ENCODE measurements at places on chromosomes 4 and X. TPM values are rescaled to one million over a fixed set of nuclear protein-coding genes. Genes with fewer than 3 reads are reported as not detected.

The SRPX gene
- total RNA-seq, result 118 TPM

The COL25A1 gene
- 0.49 TPM for total RNA-seq

The NKX6-1 gene
- total RNA-seq, result not detected

The KLHL34 gene
- total RNA-seq, result not detected

The RBM46 gene
- total RNA-seq, result not detected

DNA sequence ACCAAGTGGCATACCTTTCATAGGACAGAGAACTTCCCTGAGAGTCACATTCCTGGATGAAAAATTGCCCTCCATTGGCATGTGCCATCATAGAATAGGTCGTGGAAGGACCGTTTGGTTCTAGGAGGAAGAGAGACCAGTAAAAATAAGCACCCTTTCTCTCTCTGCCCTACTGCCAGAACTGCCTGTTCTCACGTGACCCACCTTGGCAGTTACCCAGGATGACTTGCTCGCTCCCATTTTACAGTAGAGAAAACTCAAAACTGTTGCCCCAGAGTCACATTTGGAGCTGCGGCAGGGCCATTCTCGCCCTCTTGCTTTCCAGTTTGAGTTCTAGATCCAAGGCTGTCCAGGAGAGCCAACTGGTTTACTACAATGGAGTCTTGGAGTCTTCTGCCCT, 1.1 kb upstream of the NLGN3 start:
- no peak for DNase-seq

GRCh38 chr4:128060121-128060698, 902 bp upstream of the LARP1B start:
- DNase-seq, result no peak

GRCh38 chr4:185540487-185541120, 5.3 kb upstream of the PDLIM3 start:
- DNase-seq, result no peak

GRCh38 chr4:65508168-65508567, 162.1 kb downstream of the EPHA5 start:
- no peak for DNase-seq

DNA sequence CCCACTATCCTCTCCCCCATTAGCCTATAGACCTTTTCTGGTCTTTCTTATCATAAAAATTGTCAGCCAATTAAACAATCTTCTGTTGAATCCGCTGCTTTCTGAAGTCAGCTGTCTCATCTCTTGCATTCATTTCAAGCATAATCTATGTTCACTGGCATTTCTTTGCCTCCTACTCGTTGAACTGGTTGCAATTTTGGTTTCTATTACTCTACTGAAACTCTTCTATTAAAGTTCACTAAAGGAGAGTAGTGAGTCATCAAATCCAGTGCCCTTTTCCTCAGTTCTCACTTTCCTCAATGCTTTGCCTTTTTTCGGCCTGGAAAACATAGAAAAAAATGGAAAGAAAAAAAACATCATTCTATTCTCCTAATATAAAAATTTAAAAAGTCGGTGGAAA, 23.9 kb upstream of the CXCL13 start:
- no peak for DNase-seq

- no peak for DNase-seq
Measured at GRCh38 chrX:149392921-149393320, 112.2 kb downstream of the IDS start.

- DNase-seq, result no peak
Measured at GRCh38 chr4:168979338-168979737, 30.7 kb downstream of the CBR4 start.

DNA sequence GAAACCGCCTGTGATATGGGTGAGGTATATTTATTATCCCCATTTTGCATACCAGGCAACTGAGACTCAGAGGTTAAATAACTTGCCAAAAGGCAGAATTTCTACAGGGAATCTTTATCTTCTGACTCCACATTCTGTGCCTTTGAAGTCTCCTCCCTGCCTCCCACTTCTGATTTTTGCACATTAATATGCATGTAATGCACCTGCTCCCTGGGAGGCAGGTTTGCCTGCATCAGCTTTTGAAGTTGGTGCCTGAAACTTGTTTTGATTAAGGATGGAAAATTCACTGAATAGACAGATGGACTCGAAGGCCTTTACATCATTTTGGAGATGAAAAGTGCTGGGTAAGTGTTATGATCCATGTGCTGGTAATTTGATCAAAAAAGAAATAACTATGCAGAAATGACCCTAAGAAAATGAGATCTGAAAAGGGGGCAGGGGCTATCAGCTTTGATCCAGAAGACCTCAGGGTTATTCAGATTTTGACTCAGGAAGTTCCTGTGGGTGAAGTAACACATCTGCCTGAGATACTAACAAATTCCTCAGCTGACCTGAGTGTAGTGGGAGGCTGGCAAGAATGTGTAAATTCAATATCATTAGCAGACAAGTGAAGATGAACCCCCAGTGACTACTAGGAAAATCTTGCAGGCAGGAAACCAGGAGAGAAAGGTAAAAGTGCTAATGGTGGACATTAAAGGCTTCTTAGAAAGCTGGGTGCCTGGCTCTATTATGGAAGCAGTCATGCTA, 167.5 kb upstream of the BOD1L1 start:
- no peak for DNase-seq

- DNase-seq, result no peak
Measured at GRCh38 chrX:103549916-103550315, 30.6 kb upstream of the RAB40A start.

DNA sequence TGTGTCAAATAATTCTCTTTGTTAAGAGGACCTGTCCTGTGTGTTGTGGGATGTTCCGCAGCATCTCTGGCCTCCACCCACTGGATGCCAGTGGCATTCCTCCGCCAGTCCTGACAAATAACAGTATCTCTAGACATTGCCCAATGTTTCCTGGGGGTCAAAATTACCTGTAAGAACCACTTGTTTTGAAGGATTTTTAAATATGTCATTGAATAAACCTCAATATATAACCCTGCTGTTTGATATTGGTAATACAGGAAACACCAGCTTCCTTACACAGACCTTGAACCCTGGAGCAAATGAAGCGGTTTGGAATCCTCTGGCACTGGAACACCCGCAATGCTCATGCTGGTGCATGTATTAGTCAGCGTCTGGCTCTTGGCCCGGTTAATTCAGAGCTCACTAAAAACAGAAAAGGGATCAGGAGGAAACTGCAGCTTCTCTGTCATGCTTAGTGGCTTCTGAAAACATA, 101.3 kb downstream of the TBL1X start:
- DNase-seq, result no peak

DNA sequence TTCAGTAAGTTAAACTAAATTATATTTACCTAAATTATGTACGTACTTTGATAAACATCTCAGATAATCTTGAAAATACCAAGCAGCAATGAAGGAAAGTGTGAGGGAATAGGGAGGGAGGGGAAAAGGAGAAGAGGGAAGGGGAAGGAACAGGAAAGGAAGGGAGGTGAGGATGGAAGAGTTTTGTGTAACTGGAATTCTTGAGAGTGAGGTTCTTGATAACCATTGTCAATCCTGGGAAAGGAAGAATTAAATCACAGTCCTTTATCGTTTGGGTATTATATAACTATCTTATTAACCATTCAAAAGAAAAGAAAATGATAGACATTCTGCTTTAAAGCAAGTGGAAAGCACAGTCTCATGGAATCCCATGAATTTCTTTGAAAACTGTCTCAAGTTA, 795.0 kb downstream of the CCSER1 start:
- DNase-seq, result no peak

GRCh38 chr4:11729548-11729947, 300.9 kb upstream of the HS3ST1 start:
- no peak for DNase-seq

DNA sequence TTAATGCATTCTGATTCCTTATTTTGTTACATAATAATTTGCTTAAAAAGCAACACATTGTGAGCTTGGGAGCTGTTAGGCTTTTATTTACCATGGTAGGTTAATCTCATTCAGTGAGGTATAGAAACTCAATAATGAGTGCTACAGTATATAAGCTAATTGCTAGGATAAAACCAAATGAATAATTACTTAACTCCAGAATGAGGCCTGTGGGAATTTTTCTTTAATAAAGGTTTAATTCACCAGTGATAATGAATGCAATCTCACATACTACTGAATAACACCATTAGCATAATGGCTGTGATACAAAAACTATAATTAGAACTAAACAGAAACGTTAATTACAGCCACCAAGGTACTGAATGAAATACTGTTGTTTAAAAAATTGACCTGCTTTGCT, 326.3 kb downstream of the IQCM start:
- DNase-seq, result no peak

GRCh38 chrX:41116948-41117347, 31.7 kb downstream of the USP9X start:
- no peak for DNase-seq

DNA sequence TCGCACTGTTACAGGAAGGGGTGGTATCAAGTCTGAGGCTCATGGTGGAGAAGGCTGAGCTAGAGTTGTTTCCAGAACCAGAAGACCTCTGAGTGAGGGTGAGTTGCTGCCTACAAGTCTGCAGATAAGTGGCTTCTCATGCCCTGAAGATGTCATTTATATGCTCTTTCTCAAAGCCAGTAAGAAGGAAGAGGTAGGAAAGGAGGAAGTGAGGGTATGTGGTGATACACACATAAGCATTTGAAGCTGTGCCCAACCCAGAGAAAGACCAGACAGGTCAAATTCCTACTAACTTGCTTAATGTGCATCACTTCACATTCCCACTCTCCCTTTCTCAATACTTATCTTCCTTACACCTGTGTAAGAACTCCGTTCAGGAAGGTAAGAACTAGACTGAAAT, at the start of gene PPBP:
PPBP (minus strand) TSS at position 130 of the 400 bp plus-strand sequence; CDS start at position 43, 87 bp downstream.
- DNase-seq, result no peak

GRCh38 chrX:152647978-152648377, 10.3 kb downstream of the GABRQ start:
- DNase-seq, result no peak
